ENCODE measurements at places on chromosomes 1 and 21.

GRCh38 chr1:174964972-174965361 lies 34.8 kb upstream of the CACYBP start:
- no peak for DNase-seq

DNA sequence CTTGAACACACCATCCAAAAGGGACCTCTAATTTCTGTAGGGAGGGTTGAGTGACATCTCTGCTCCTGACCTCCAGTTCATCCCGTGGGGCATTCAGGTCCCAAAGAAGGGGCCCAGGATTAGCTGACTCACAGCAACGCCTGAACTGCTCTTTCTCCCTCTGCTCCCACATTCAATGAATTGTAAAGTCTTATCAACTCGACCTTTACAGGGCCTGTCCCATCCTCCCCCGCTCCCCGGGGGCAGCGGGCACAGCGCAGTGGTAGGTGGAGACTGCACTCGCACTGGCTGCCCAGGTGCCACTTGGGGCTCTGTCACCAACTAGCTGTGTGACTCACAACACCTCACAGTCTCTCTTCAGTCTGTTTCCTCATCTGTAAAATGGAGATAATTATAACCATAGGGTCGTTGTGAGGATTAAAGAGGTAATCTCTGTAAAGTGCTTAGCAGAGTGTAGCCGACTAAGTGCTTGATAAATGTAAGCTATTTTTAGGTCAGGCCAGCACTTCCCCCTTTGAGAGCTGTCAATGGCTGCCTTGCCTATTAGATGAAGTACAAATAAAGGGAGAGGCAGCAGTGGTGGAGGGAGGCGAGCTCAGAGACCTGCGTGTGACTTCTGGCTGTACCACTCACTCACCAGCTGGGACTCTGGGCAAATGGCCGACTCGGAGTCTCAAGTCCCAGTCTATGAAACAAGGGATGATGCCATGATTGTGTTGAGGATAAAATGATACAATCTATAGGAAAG lies 637 bp upstream of the MYBPHL start:
- DNase-seq = peak; percentile 79

- peak; percentile 59 for DNase-seq
Measured at GRCh38 chr1:231485029-231485784, 43.3 kb upstream of the TSNAX start.

DNA sequence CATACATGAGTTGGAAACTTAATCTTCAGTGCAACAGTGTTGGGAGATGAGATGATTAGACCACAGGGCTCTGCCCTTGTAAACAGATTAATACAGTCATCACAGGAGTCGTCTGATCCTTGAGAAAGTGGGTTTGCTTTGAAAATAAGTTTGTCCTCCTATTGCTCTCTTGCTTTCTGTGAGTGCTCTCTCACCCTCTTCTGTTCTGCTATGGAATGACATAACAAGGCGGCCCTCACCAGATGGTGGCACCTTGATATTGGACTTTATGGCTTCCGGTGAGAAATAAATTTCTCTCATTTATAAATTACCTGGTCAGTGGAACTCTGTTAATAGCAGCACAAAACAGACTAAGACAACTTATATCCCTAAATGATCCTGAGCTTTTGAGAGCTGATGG lies 353.6 kb downstream of the BRINP3 start:
- DNase-seq = peak; percentile 6

- DNase-seq = no peak
Measured at GRCh38 chr1:198529414-198529813, 11.1 kb downstream of the ATP6V1G3 start.

DNA sequence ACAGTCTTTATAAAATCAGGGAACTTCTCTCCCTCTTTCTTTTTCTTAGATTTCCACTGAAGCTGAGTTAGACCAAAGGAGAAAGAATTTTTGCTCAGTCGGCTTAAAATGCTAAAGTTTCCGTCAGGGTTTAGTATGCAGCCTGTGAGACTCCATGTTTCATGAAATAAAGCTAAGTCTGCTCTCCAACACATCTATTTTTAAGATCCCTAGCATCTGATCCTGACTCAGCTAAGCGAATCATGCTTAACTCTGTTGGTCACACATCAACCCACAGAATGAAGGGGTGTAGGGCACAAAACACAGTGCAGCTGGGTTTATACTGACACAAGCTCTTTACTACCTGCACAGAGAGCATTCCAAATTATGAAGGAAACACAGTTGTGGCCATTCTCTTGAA lies 102.4 kb upstream of the ZNF281 start:
- DNase-seq = peak; percentile 81

- no peak for DNase-seq
Measured at GRCh38 chr1:212554401-212554800, 54.2 kb upstream of the ATF3 start.

DNA sequence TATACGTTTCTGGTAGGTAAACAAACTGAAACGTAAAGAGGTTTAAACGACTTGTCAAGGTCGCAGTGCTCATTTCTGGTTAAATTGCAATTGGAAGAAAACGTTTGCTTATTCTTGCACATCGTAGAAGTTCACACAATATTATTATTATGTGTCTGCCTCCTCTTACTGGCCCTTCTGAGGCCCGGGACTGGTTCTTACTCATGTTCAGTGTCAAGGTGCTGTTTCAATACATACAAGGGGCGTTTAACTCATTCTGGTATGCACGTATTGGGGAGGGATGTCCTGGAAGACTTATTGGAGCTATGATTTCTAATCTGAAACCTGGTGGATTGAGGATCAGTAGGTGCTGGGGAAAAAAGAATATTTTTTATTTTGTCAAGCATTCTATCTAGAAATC lies 932 bp downstream of the RPF1 start:
- DNase-seq = no peak

DNA sequence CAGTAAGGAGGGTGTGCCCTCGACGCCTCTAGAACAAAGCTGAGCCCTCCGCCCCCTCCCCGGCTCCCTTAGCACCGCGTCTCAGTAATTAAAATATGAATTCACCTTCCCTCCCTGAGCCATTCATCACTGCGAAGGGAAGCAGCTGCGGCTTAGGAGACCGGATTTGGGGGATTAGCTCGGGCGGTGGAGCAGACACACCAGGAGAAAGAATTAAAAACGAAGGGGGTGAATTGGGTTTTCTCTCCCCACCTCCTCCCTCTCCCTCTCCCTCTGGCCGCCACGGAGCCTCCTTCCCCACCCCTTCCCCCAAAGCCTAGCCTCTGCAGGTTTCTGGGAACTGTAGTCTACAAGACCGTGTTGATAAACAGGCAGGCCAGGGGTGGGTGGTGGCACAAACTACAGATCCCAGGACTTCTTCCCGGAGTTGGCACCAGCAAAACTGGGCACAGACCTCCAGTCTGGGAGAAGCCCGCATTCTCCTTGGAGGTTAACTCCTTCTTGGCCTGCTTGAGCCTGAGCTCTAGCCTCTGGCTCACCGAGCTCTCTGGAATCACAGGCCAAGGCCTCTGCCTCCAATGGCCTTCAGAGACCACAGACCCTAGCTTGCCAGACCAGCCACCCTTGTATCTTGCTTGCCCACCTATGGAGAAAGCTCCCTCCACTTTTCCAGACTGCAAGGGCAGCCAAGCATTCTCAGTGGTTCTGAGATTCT lies 10.8 kb downstream of the BLACAT1 start:
- peak; percentile 80 for DNase-seq

DNA sequence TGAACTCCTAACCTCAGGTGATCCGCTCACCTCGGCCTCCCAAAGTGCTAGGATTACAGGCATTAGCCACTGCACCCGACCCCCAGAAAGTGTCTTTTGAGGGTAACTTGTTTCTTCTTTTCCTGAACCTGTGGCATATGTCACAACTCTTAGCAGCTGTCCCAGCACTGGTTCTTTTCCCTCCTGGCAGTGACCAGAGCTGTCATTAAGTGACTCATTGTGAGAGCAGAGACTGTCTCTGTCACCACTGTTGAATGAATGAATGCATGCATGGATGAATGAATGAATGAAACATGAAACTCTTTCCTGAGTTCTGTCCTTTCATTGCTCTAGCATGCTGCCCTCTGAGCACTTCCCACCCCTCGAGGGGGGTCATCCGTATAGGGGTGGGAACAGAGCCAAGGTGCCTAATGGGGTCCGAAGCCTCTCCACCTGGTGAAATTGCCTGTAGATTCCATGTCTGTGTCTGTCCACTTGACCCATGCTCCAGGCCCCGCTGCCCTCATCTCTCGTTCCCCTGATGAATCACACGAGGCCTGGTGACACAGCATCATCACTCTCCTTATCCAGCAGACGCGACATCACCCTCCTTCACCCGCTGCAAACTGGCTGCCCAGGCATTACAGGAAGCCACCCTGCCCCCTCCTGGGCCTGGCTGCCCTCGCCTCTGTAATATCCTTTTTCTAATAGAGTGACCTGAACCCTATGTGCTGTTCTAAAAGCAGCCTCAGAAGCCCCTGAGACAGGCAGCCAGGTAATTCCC lies 75.0 kb downstream of the IGSF21 start:
- peak; percentile 2 for DNase-seq

DNA sequence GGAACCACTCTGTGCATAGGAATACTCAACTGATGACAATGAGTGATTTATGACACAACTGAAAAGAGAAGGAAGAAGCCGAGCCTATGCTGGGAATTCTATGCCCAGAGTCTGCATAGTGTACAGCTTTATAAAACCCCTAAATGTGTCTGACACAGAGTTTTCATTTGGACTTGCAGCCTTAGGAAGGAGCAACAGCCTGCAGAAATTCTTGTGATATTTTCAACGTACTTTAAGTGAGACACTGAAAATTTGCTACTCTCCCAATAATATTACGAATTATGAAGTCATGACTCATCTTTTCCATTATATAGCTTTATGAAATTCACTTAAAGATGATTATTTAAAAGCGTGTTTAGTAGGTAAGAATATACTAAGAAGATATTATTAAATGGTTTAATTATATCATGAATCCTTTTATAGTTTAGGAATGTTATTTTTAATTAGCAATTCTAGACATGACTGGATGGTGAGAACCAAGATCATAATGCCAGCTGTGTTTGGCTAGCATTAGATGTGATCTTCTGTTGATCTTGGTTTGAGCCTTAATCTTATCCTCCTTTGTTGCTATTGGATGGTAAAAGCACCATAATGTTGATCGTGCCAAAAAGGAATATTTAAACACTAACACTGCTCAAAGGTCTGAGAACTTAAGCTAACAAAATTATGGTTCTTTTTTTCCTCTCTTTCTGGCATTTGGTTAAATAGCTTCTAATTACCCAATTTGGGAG lies 785.1 kb upstream of the ADGRL4 start:
- no peak for DNase-seq

GRCh38 chr1:147494998-147495580 lies 46.2 kb upstream of the BCL9 start:
- DNase-seq = peak; percentile 39

DNA sequence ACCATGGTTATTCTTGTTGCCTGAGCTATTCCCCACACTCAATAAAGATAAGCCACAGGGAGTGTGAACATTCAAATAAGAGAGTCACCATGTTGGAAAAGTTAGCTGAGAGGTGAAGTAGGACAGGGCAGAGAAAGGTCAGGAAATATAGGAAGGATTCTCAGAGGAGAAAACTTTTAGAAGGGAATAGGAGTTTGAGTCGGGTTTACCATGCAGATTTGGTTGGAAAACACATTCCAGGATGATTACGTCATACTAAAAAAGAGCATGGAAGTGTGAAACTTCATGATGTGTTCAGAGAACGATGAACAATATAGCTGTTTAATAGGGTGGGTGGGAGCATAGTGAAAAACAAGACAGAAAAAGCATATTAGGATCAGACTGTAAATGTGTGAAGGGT lies 1125.3 kb upstream of the ADGRL2 start:
- no peak for DNase-seq

DNA sequence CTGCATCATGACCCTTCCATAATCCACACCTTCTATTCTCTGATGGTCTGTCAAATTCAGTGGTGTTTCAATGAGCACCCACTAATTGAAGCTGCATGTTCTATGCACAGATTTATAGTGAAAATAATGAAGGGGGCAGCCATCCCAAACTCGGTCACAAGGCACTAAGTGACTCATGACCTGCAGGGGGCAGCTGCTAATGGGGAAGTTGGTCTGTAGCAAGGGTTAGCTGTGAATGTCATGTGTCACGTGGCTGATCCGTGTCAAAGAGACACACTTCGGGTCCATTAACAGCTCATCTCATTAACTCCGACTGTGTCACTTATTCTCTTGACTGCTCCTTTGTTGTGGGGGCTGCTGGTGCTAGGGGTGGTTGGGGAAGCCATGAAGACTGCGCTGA lies 306.6 kb downstream of the PCP4 start:
- DNase-seq = no peak

DNA sequence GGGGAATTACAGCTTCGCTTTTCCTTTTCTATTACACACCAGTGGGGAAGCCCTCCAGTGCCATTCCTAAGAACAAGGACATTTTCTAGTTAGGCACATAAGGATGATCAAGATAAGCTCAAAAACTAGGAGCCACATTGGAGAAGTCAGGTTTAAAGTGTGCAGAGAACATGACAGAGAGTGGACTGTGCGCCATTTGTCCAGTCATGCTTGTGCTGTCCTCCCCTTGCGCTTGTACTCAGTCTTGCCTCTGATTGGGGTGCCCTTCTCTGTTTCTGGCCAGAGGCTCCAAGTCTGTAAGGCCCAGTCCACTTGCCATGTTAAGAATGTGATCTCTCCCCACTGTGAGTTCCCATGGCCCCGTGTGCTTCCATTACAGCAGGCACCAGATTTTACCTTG lies 189.7 kb downstream of the DHRS3 start:
- DNase-seq = no peak

DNA sequence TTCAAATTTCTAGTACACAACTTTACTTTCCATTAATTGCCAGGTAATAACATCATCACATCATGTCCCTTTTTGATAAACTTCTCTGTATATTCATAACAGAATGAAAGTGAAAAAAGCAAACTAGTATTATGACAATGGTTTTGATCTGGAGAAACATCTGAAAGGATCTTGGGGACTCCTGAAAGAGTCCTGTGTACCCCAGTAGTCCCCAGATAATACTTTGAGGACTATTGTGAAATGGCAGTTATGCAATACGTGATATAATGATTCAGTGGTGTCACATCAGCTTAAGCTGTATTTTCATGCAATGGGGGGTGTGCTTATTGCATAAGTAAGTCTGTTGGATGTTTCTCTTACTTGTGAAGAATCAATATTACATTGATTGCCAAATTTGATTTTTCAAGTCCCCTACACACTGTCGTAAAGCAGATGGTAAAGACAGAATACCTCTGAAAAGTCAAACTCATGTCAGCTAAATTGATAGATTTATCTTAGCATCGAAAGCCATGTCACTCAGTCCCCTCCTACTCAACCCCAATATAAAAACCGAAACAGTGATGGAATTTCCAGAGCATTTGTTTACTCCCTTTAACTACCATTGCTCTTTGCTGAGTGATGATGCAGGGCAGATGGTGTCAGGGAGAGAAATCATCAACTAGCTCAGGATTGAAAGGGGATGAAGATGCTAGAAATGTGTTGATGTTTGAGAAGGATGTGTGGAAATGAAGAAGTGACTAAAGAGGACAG lies 146.7 kb upstream of the C1orf105 start:
- no peak for DNase-seq

Measured in retinal pigment epithelial cell (primary cell).